T-helper 17 cell (primary cell): ENCODE measurements at places on chromosomes 5 and 9. TPM values are rescaled to one million over a fixed set of nuclear protein-coding genes. Genes with fewer than 3 reads are reported as not detected.
A peak's percentile ranks its signal among the peaks of the same experiment; 100 is the strongest.

- H3K27ac ChIP-seq: no peak overlapping the region
- DNase-seq: no peak
- peaks cover 10% of the 10 kb centered on the region for H3K4me1 ChIP-seq
- no peak overlapping the region for H3K4me3 ChIP-seq
Measured at GRCh38 chr5:179852993-179853547, 5.5 kb downstream of the MRNIP start.

DNA sequence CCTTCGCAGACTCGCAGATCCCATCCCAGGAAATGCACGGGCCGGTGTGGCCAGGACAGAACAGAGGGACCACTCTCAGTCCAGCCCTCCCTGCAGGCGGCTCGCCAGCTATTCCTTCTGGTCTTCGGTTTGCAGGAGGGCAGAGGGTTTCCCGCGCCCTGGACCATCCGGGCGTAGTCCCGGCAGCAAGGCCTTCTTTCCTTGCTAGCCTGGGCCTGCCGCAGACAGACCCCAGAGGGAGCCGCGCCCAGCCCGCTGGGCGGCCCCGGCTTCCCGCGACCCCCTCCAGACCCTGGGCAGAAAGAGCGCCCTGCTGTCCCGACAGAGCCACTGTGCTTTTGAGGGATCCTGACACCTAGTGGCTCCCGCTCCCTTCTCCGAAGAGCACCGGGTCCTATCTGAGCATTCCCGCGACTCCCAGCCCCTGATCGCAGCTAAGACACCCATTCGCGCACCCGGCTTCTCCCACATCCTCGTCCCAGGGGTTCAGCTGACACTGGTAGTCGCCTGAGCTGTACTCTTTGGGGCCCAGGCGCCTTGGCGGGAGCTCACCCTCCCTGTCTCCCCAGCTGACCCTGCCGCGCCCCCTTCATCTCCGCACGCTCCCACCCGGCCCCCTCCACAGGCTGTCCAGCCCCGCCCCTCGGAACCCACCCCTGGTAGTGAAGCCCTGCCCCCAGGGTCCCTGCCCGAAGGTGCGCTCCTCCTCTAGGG lies 1.1 kb downstream of the CFAP90 start:
- DNase-seq: no peak
- H3K27ac ChIP-seq: no peak overlapping the region
- H3K4me1 ChIP-seq: peaks cover 18% of the 10 kb centered on the region
- H3K36me3 ChIP-seq: no peaks in the 10 kb centered on the region
- peaks cover 22% of the 10 kb centered on the region for H3K27me3 ChIP-seq

Gene PCDHA1
- total RNA-seq: not detected

Gene CFAP77
- total RNA-seq: not detected

Gene PRLR
- not detected for total RNA-seq

DNA sequence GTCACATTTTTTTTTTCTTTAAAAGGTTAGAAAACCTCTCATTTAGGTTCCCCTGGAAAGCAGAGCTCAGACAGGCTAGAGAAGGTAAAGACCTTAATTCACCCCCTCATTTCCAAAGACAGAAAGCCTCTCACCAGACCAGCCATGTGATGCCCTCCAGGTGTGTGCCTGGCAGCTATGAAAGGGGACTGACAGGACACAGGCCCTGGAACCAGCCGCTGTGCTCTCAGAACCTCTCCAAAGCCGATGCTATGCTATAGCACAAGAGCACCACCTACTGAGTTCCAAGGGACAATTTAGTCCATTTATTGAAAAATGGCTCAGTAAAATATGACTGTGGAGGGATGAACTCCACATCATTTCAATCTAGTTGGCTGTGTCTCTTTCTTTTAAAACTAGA lies 48.8 kb downstream of the FANCC start:
- no peak overlapping the region for H3K27ac ChIP-seq
- H3K4me1 ChIP-seq: peaks cover 9% of the 10 kb centered on the region
- no peaks in the 10 kb centered on the region for H3K36me3 ChIP-seq

GRCh38 chr5:152104211-152104610 lies 179.6 kb upstream of the GLRA1 start:
- DNase-seq: no peak
- H3K36me3 ChIP-seq: peaks cover 2% of the 10 kb centered on the region
- H3K27ac ChIP-seq: no peak overlapping the region
- no peak overlapping the region for H3K4me3 ChIP-seq
- no peaks in the 10 kb centered on the region for H3K4me1 ChIP-seq

- peak overlapping the region; percentile 90 for H3K27ac ChIP-seq
- peaks cover 21% of the 10 kb centered on the region for H3K36me3 ChIP-seq
- H3K4me1 ChIP-seq: peaks cover 59% of the 10 kb centered on the region
- no peak for DNase-seq
Measured at GRCh38 chr9:107309271-107309670, 26.2 kb downstream of the RAD23B start.

Gene ANKRD34B
- total RNA-seq: not detected

DNA sequence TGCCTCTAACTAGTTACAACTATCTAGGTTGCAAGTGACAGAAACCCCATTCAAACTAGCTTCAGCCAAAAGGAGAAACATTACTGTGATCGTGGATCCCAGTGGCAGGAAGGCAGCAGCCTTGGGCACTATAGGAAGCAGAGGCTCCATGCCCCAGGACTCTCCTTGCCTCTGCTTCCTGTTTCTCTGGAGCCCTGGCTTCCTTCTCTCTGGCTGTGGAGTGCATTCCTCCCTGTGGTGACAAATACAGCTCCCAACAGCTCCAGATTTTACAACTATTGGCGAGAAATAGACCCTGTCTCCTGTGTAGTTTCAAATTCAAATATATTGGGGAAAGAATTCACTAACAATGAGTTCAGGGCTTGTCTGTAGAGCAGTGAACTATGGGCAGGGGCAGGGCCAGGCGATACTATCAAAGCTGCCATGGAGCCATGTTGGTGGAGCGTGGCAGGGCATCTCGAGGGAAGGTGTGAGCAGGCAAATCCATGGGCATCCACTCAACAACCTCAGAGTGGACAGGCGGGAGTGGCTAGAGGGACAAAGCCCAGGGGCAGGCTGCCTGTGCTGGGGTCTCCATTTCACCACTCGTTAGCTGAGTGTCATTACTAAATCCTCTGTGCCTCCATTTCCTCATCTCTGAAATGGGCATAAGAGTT lies 189.5 kb downstream of the ERCC6L2 start:
- H3K27ac ChIP-seq: no peak overlapping the region
- H3K27me3 ChIP-seq: peaks cover 15% of the 10 kb centered on the region
- peaks cover 3% of the 10 kb centered on the region for H3K36me3 ChIP-seq
- H3K4me3 ChIP-seq: no peak overlapping the region

DNA sequence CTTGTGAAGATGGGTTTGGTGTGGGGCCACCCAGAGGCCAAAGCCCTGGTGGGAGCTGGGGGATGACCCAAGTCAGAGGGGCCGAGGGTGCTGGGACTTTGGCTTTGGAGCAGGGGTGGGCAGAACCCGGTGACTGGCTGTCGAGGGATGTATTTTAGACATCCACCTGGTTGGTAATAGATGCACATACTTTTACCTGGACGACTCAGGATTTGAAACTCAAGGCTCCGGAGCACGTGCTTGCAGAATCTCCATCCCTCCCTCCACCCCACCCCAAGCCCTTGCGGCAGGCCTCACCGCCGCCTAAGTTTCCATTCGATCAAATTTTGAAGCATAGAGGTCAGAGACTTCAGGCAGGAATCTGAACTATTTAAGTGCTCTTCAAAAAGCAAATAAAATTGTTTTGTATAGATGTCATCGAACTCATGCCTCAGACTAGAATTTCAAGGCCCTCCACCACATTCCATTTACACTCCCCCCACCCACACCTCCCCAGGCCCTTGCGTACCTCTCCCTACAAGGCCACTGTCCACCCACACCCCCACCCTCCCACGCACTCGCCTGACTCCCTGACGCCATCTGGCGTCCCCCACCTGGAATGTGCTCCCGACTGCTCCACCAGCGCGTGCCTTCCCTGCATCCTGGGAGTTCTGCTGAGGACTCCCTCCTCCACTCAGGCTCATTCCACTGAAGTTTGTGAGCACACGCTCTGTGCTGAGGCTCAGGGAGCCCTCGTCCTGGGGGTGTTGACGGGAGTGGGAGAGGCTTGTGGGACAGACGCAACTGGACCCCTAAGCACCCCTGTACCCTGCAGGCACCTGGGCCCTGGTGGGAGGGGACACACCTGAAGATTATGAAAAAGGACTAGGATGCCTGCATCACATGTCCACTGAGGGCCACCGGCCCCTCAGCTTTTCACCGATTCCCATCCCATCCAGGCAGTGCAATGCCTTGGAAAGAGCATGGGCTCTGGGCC lies 56.4 kb upstream of the RPL26L1 start:
- peak overlapping the region; percentile 34 for H3K27ac ChIP-seq
- peaks cover 6% of the 10 kb centered on the region for H3K4me1 ChIP-seq
- no peak overlapping the region for H3K4me3 ChIP-seq
- H3K27me3 ChIP-seq: no peaks in the 10 kb centered on the region

DNA sequence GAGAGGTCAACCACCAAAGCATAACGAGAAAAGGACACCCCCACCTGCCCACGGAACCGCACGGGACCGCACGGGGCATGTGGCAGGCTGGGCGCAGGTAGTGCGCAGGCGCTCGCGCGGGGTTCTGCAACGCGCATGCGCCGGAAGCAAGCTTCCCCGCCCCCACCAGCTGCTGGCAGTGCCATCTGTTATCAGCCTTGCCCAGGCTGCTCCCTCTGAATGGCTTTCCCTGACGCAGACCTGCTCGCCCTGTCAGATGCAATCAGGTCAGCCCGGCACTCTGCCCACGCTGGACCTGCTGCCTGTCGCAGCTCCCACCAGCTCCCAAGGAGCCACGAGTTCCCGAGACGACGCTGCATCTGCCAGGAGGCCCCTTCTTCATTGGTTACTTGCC lies 22.8 kb downstream of the PTCH1 start:
- no peaks in the 10 kb centered on the region for H3K27me3 ChIP-seq
- H3K27ac ChIP-seq: peak overlapping the region; percentile 96
- peak overlapping the region; percentile 94 for H3K4me3 ChIP-seq
- no peaks in the 10 kb centered on the region for H3K36me3 ChIP-seq

Gene IFNK
- total RNA-seq: not detected

Gene INSL4
- not detected for total RNA-seq

DNA sequence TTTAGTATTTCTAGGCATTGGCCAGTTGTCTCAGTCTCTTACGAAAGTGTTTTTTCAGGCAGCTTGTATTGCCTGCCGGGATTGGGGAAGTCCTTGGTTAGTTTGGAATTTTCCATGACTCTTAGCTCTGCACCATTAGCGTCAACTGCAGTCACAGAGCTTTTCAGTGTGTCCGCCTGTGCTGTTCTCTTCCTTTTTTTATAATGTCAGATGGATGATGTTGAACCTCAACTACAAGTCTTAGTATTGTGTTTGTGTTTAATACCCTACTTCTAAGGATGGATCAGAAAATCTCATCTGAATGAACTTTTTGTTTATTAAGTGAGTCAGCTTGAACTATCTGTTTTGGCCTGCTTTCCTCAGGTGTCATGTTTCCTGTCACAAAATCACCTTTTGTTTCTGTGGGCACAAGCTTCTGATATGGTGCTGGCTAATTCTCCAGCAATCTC lies 33.1 kb downstream of the ATP6V0E1 start:
- H3K4me1 ChIP-seq: peaks cover 42% of the 10 kb centered on the region
- DNase-seq: no peak

DNA sequence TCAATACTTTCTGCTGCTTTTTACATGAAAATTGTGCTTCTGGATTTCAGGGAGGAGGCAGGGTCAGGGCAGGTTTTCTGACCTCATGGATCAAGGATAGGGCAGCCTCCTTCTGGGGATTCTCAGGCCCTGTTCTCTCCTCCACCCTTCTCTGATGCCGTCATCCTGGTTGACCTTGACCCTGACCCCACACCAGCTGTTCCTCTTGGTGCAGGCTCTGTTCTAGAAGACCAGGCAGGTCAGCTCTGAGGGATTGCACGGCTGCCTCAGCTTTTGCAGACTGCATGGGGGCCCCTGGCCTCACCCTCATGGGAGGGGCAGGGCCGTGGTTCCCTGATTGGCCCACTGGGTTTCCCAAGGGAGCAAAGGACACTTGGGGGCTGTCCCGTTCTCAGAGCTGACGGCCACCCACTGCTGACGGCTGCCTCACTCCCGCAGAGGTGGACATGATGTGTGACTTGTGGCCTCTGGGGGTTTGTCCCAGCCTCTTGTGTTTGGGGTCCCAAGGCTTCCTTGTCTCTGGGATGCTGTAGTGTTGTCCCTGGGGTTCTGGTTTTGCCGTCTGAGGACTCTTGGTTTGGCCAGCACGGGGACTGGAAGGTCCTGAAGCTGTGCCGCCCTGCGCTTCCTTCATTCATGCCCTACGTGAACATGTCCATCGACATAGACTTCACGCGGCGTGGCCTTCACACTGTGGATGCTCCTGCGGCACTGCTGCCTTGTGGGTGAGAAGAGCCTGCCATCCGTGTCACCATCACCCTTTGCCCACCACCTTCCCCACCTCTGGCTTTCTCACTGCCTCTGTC lies 34.5 kb downstream of the CEP72 start:
- peaks cover 2% of the 10 kb centered on the region for H3K4me1 ChIP-seq
- no peak for DNase-seq
- H3K4me3 ChIP-seq: no peak overlapping the region
- H3K27me3 ChIP-seq: no peaks in the 10 kb centered on the region

DNA sequence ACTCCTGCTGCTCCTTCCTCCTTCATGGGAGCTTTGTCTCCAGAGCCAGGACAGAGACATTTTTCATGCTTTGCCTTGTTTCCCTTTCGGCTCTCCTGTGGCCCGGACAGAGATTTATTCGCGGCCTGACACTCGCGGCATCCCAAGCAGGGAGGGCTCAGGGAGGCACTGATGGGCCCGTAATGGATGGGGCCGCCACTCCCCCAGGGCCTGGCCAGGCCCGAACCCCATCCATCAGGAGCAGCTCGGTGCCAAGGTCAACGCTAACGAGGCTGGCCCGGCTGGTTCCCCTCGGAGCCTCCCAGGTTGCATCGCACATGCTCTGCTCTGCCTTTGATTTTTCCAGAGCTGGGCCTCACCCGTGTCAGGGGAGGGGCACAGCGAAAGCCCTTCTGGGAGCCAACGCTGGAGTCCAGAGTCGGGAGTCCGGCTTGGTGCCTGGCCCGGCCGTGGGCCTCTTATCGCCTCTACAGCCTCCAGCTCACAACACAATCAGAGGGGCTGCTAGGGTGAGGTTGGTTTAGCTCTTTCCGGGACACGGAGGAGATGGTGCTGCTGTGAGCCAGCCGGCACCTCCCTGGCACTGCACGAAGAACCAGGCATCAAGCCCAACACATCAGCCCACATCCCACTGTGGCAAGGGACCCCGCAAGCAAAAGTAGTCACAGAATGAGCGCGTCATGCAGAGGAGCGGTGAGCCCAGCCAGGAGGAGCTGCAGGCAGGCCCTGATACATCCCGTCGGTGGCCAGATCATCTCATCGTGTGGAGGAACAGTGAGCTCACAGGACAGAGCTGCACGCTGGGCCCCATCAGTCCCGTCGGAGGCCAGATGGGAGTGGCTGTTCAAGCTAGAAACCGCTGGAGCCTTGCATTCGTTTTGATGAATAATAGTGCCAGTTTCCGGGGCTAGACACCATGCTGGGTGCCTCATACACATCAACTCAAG lies 72.2 kb upstream of the BARHL1 start:
- H3K36me3 ChIP-seq: no peaks in the 10 kb centered on the region
- no peak overlapping the region for H3K4me3 ChIP-seq
- no peak for DNase-seq
- H3K4me1 ChIP-seq: peaks cover 19% of the 10 kb centered on the region
- peaks cover 7% of the 10 kb centered on the region for H3K27me3 ChIP-seq
- H3K27ac ChIP-seq: no peak overlapping the region
